AML-193 (cell line): ENCODE measurements at places on chromosomes 6 and 20.

- no peak for DNase-seq
Observed at GRCh38 chr20:8633366-8633765, 435.5 kb upstream of the PLCB4 start.

DNA sequence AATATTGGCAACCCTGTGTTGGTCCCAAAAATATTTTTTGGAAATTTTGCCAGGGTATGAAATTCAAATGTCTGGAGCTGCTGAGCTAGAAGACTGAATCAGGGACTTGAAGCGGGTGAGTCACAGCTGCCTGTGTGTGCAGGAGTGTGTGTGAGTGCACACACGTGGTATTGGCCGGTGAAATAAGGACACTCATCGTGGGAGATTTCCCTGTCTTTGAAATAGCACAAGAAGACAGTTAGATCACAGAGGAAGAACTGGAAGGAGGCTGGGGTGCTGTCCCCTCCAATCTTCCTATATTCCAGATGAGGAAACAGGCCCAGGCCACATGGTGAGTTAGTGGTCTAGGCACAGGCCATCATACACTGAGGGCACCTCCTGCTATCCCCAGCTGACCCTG lies 123.8 kb upstream of the MLN start:
- no peak for DNase-seq

- no peak for DNase-seq
Observed at GRCh38 chr6:129744201-129744879, 34.4 kb upstream of the ARHGAP18 start.

DNA sequence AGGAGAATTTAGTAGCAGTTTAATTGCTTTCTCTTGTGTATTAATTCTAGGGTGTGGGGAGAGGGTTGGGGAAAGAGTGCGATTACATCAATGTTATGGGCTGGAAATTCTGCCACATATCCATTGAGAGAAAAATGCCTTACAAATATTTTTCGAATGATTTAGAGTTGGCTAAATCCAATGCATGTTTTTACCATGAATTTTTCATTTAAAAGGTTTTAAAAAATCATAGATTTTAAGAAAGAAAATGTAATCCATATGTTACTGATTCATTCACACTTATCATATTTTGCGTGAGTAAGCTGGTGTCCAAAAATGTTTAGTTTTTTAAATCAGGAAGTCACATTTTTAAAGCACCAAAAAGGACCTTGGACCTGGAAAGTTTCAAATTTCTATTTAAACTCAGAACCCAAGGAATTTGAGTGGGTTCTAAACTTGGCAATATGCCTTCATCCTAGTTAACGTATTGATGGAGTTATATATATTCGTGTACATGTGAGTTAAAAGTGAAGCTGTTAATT lies 627.4 kb upstream of the CITED2 start:
- no peak for DNase-seq

DNA sequence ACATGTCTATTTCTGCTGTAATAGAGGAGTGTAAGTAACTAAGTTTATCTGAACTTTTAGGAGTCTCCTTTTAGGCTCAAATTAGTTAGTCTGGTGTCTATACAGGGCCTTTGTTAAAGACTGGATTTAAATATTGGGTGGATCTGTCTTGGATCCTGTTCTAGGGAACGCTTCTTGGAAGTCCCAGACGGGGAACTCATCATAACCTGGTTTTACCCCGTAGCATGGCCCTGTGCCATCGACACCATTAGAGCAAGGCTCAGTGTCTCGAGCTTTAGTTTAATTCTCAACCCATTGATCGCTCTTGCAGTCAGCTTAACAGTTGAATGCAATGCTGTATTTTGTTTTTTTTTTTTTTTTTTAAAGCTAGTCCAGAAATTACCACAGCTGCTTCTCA lies 89.9 kb downstream of the CARMIL1 start:
- no peak for DNase-seq

DNA sequence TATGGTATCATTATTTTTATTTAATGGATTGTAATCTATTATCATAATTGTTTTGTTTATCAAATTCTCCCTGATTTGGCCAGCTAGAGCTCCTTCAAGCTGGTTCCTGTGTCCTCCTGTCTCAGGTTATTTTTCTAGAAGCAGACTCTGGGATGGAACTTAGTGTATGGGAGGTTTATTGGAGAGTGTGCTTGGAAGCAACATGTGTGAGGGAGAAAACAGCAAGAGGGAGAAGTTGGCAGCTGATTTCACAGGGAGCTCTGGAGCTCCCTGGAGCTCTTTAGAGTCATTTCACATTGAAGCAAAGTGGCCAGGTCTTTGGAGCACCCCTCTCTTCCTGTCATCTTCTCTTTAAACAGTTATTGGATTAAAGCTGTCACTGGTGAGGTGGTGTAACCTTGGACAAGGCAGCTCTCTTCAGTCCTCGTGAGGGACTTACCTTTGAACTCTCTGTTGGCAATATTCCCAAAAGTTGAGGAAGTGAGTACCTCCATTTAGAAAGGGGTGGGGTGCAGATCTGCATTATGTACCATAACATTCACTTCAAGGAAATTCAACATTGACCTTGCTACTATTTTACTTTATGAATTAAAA lies 103.6 kb downstream of the PHF3 start:
- no peak for DNase-seq

DNA sequence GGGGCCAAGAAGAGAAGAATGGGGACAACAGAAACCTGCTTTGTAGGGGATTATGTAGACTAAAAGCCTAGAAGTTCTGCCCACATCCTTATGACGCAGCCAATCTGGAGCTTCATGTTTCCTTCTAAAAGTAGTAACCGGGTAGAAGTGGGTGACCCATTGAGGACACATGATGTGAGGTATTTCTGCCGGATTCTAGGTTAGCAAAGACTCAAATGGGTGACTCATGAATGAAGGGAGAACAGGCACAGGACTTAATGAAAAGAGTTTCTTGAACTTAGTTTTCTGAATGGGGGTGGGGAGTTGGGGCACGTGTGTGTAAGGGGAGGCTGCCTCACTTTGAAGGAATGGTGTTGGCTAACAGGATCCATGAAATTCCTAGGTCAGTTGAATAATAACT lies 68.8 kb downstream of the CDS2 start:
- no peak for DNase-seq
